ENCODE measurements at places on chromosomes 11 and 22. TPM values are rescaled to one million over a fixed set of nuclear protein-coding genes. Genes with fewer than 3 reads are reported as not detected.

Gene POU2AF2
- not detected for total RNA-seq

Gene CNGA4
- 0.35 TPM for total RNA-seq

Gene SLC22A25
- total RNA-seq = not detected

Gene TRIM49C
- total RNA-seq = not detected

Gene PHLDB1
- 0.75 TPM for total RNA-seq

Gene OR10V1
- not detected for total RNA-seq

Gene CLTCL1
- total RNA-seq = 1.2 TPM

Gene PKP3
- total RNA-seq = not detected

Gene DGCR6
- total RNA-seq = 8.2 TPM

All from natural killer cell (primary cell).